ENCODE measurements at places on chromosomes 6 and 20.

DNA sequence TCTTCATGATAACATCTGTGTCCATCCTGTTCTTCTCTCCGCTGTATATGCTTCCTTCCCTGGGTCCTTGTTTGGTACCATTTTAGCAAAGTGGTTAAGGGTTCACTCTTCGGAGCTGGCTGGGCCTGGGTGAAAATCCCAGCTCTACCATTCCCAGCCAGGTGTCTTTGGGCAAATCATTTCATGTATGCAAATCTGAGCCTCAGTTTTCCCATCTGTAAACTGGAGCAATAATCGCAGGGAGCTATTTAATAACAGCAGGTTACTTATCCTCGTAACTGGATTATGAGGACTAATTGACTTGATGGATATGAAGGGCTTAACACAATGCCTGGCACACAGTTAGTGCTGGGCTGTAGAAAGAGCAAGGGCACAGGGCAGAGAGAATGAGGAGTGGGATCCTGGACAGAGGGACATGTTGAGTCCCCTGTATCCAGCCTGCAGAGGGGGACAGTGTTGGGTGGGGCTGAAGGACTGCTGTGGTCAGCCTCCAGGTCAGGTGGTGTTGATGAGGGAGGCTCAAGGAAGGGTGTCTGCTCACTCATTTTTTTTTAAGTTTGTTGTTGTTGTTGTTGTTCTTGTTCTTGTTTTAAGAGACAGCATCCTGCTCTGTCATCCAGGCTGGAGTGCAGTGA, 44.3 kb upstream of the FAM83D start:
- no peak for DNase-seq
- no peaks in the 10 kb centered on the region for H3K4me1 ChIP-seq
- H3K27ac ChIP-seq = no peak overlapping the region
- H3K36me3 ChIP-seq = no peaks in the 10 kb centered on the region
- H3K27me3 ChIP-seq = peaks cover 3% of the 10 kb centered on the region
- no peak overlapping the region for H3K4me3 ChIP-seq

- no peak overlapping the region for H3K4me3 ChIP-seq
- no peak overlapping the region for H3K27ac ChIP-seq
- no peaks in the 10 kb centered on the region for H3K27me3 ChIP-seq
- DNase-seq = no peak
- peaks cover 6% of the 10 kb centered on the region for H3K4me1 ChIP-seq
- peaks cover 68% of the 10 kb centered on the region for H3K36me3 ChIP-seq
These were observed 3.6 kb downstream of the GTPBP2 start for GRCh38 chr6:43625393-43625992.

DNA sequence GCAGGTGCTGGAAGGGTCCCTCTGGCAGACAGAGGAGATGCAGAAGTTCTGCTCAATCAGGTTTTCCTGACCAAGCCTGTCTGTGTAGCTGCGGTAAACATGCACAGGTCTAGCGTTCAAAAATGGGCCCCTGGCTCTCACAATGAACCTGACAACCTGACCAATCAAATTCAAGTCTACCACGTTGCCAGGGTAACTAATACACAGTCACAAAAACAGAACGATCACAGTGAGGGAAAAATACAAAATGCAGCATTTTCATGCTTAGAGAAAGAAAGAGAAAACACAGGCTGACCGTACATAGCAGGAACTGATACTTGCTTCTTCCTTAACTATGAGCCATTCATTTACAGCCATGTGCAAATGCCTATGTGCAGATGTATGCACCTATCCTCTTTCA, 353.1 kb upstream of the TSHZ2 start:
- H3K4me3 ChIP-seq = no peak overlapping the region
- no peaks in the 10 kb centered on the region for H3K36me3 ChIP-seq
- H3K27me3 ChIP-seq = no peaks in the 10 kb centered on the region
- no peak overlapping the region for H3K27ac ChIP-seq

DNA sequence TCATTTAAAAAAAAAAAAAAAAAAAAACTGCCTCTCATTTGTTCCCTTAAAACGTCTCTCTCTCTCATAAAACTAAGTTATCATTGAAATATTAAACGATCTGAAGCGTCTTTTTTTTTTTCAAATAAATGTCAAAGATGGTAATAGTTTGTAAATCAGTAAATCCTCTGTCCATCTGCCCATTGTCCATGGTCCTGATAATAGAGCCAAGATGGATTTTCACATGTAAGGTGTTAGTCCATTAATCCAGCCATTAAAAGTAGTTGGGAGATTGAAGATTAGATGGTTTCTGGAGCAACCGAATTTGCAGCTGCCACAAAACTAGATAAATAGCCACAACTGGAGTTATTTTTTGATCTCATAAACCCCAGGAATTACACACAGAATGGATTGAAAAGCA, 145.8 kb upstream of the SNX9 start:
- DNase-seq = no peak
- no peaks in the 10 kb centered on the region for H3K4me1 ChIP-seq
- no peak overlapping the region for H3K4me3 ChIP-seq
- no peaks in the 10 kb centered on the region for H3K27me3 ChIP-seq
- H3K27ac ChIP-seq = no peak overlapping the region

DNA sequence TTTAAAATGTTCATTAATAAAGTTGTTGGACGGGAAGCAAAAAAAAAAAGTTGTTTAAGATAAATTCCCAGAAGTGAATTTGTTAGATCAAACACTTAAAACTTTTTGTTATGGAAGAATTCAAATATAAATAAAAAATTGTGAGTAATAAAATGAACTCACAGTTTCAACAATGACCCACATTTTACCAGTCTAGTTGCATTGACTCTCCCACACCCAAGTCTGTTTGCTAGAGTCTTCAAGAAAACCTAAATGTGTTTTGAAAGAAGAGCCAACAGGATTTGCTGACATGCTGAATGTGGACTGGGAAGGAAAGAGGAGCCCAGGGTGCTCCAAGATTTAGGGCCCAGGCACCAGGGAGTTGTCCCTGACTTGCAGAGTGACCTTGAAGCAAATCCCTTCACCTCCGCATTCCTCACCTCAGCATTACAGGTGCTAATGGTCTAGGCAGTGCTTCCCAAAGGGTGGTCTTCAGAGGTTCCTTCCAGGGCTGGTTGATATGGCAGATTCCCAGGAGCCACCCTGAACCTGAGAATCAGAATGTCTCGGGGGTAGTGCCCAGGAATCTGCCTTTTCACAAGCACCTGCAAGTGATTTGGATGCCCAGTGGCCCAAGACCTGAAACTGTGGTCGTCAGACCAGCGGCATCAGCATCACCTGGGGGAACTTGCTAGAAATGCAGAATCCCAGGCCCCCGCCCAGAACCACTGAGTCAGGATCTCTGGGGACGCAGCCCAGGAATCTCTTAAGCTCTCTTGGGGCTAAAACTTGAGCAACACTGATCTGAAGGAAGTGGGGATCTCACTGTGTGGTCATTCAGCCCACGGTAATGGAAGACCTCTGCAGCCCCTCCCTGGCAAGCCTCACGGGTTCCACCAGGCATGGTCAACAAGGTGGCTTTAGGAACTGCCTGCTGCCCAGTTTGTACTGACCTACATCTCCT, 31.1 kb downstream of the POFUT1 start:
- no peak overlapping the region for H3K4me3 ChIP-seq
- peaks cover 3% of the 10 kb centered on the region for H3K36me3 ChIP-seq
- DNase-seq = no peak

GRCh38 chr20:44166008-44166407, 21.0 kb downstream of the JPH2 start:
- H3K27me3 ChIP-seq = no peaks in the 10 kb centered on the region
- no peak for DNase-seq
- H3K36me3 ChIP-seq = no peaks in the 10 kb centered on the region
- no peaks in the 10 kb centered on the region for H3K4me1 ChIP-seq

DNA sequence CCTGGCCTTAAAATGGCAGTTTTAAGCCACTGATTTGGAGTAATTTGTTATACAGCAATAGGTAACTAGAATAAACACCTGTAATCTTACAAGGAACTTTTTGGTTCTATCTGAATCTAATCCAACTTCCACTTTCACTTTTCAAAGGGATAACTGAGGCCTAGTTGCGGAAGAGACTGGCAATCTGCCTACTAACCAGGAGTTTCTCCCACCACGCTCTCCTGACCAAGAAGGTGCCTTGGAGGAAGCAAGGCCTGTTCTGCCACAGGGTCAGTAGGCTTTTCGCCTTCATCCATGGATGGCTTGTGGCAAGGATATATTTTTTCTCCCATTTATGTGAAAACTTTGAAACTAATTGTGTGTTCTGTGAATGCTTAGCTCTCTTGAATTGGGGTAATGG, 12.9 kb upstream of the MYBL2 start:
- no peaks in the 10 kb centered on the region for H3K4me1 ChIP-seq
- no peak overlapping the region for H3K4me3 ChIP-seq
- no peaks in the 10 kb centered on the region for H3K36me3 ChIP-seq
- peak overlapping the region; percentile 43 for H3K27ac ChIP-seq
- DNase-seq = peak; percentile 78

DNA sequence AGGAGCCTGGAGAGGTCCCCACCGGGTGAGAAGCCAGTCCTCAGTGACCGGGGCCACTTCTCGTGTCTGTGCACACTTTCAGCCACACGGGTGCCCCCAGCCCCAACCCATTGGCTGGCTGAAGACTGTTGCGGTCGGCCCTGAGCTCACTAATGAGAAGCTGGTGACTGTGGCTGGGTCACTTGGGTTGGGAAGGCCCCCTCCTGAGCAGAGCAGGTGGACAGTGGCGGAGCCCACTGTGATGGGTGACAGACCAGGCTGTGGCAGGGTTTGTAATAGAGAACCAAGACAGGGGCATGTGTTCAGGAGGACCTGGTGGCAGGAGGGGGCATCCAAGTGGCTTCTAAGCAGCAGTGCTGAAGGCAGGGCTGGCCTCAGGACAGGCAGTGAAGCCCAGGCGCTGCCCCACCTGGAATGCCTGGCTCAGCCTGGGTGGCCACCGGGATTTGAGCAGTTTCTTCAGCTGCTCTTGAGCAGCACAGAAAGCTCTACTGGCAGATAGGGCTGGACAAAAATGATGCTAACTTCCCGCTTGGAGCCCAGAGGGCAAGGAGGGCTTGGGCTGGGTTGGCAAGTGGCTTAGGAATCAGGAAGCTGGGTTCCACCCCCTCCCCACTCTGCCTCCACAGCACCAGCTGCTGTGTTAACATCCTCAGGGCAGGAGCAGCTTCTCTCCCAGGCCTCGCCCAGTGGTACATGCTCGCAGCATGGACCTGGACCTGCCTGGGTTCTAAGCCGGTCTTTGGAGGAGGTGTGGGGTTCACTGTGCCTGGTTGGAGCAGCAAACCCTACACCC, 256.4 kb downstream of the CDH4 start:
- no peaks in the 10 kb centered on the region for H3K36me3 ChIP-seq
- no peaks in the 10 kb centered on the region for H3K27me3 ChIP-seq
- H3K27ac ChIP-seq = no peak overlapping the region
- H3K4me1 ChIP-seq = no peaks in the 10 kb centered on the region
- DNase-seq = no peak

DNA sequence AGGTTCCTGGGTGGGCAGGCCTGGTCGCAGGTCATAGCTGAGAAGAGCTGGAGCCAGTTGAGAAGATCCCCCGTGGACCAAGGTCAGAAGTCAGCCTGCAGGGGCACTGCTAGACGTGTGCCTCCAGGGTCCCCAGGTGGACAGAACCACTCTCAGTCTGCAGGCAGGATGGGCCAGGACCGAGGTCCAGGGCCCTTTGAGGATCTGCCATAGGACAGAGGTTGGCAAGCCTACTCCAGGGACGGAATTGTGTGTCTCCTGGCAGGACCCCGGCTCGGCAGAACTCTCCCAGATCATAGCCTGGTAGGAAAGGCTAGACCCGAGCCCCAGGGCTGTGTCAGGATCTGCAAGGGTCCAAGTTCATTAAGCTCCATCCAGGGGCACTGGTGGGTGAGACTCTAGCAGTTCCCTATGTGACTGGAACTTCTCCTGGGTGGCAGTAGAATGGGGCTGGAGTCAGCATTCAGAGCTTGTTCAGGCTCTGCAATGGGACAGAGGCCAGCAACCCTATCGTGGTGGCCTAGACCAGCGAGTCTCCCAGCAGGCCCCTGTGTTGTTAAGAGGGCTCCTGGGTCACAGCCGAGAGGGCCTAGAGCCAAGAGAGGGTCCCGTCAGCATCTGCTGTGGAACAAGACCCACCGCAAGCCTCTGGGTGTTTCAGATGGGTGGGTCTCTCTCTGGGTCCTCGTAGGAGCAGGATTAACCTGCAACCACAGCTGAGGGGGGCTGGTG, 18.2 kb downstream of the TTLL2 start:
- no peak overlapping the region for H3K27ac ChIP-seq
- no peaks in the 10 kb centered on the region for H3K4me1 ChIP-seq
- H3K27me3 ChIP-seq = no peaks in the 10 kb centered on the region
- DNase-seq = no peak
- no peaks in the 10 kb centered on the region for H3K36me3 ChIP-seq

GRCh38 chr6:35240838-35241801, 18.4 kb upstream of the ZNF76 start:
- H3K4me1 ChIP-seq = no peaks in the 10 kb centered on the region

GRCh38 chr6:11497881-11498280, 39.7 kb upstream of the TMEM170B start:
- H3K27ac ChIP-seq = no peak overlapping the region
- no peak overlapping the region for H3K4me3 ChIP-seq
- H3K4me1 ChIP-seq = no peaks in the 10 kb centered on the region

DNA sequence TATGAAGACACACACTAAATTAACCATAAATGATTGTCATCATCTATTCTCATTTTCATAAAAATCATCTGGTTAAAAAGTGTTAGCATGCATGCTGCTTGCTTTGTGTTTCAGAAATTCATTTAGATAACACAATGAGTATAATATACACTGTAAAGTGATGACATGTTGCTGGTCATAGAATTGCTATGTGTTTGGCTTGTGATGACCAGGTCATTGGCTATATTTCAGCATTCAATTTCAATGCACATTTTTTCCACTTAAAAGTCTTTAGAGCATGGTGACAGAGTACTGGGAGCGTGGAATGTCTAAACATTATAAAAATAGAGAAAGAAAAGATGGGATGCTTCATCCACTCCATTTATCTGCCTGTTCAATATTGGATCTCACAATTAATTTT, 1291.1 kb upstream of the MAP3K7 start:
- H3K4me1 ChIP-seq = no peaks in the 10 kb centered on the region
- H3K4me3 ChIP-seq = no peak overlapping the region
- DNase-seq = no peak
